ENCODE measurements at places on chromosomes 2 and 18.

- no peak for DNase-seq
These were observed 50.8 kb downstream of the TRIB2 start for GRCh38 chr2:12767541-12767940.

DNA sequence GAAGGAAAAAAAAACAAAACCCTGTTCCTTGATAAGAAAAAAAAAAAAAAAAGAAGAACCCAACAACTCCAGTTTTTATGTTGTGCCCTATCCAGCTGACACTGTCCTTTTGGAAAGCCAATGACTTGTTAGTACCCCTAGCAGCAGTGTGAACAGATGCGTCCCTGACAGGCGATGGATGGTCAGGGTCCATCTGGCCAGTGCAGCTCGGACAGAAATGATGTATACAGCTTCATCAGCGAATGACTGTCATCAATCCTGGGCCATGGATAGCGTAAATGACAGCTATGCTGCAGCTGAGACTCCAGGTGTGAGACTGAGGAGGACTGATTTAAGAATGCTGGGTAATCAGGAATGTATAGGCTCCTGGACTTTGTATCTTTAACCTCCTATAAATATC, 318.8 kb upstream of the FIGN start:
- DNase-seq = no peak

- DNase-seq = no peak
These were observed 149.0 kb downstream of the MIB1 start for GRCh38 chr18:21889570-21889969.

DNA sequence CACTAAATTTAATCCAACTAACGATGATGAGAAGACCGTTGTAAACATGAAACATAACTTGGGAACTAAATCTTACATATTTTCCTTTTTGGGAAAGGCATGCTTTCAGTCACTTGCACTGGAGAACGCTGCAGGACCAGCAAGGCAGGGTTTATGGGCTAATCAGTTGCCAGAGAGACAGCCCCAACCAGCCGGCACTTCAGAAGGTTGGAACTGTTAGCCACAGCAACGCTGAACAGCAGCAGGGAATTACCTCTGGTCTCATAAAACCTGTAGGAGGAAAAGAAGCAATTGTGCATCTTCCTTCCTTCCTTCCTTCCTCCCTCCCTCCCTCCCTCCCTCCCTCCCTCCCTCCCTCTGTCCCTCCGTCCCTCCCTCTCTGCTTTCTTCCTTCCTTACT, 33.9 kb upstream of the SIX2 start:
- no peak for DNase-seq

GRCh38 chr2:26542676-26543505, 65.0 kb upstream of the OTOF start:
- no peak for DNase-seq

DNA sequence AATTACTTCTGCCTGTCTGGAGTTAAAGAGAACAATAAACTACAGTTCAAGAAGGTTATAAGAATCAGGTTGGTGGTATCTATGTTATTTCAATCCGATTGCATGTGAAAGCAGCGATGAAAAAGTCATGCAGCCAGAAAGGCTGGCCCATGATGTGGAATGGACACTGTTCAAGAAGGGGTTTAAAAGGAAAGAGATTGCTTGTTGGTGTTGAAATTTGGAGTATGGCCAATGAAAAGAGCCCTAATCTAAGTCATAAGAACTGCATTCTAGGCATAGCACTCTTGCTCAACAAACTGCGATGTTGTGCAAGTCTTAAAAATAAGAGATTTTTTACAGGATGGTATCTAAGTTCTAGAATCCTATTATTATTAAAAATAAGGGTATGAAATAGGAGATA, 61.3 kb downstream of the EFEMP1 start:
- DNase-seq = no peak

DNA sequence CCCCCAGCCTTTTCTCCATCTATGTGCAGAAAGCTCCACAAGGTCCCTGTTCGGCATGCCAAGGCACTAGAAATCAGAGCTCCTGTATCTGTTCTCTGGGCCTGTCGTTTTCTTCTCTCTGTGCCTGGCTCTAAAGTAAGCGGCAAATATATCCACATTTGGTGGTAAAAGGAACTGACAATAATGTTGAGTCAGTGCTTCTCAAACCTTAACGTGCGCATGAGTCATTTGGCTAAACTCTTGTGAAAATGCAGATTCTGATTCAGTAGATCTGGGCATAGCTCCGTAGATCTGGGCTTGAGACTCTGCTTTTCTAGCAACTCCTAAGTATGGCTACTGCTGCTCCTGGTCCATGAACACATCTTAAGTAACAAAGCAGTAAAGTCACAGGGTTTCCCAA, 16.5 kb upstream of the ACSL3 start:
- no peak for DNase-seq

GRCh38 chr2:95346738-95347671, 49.9 kb downstream of the KCNIP3 start:
- no peak for DNase-seq

DNA sequence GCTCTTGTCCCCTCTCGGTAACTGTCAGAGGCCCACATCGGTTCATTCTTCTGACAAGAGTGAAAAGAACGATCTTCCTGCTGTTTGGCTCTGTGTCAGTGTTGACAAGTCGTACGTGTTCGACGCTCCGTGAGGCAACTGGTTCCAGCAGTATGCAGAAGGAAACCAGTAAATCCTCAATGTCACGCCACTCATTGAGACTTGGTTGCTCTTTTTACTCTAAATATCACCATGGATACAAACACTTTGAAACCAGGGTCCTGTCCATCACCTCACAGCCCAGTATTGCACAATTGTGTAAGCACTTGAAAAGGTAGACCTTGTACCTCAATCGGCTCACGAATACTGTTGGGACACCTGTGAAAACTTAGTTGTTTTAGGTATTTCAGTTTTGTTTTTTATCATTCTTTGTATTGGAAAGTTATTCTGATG, 136.4 kb downstream of the ZNF407 start:
- DNase-seq = no peak

GRCh38 chr2:120600786-120601185, 134.9 kb upstream of the GLI2 start:
- no peak for DNase-seq
